ENCODE measurements at places on chromosomes 16 and 17. TPM values are rescaled to one million over a fixed set of nuclear protein-coding genes. Genes with fewer than 3 reads are reported as not detected.
A peak's percentile ranks its signal among the peaks of the same experiment; 100 is the strongest.

GRCh38 chr16:64253096-64253495 lies 868.8 kb downstream of the CDH11 start:
- no peak for DNase-seq

DNA sequence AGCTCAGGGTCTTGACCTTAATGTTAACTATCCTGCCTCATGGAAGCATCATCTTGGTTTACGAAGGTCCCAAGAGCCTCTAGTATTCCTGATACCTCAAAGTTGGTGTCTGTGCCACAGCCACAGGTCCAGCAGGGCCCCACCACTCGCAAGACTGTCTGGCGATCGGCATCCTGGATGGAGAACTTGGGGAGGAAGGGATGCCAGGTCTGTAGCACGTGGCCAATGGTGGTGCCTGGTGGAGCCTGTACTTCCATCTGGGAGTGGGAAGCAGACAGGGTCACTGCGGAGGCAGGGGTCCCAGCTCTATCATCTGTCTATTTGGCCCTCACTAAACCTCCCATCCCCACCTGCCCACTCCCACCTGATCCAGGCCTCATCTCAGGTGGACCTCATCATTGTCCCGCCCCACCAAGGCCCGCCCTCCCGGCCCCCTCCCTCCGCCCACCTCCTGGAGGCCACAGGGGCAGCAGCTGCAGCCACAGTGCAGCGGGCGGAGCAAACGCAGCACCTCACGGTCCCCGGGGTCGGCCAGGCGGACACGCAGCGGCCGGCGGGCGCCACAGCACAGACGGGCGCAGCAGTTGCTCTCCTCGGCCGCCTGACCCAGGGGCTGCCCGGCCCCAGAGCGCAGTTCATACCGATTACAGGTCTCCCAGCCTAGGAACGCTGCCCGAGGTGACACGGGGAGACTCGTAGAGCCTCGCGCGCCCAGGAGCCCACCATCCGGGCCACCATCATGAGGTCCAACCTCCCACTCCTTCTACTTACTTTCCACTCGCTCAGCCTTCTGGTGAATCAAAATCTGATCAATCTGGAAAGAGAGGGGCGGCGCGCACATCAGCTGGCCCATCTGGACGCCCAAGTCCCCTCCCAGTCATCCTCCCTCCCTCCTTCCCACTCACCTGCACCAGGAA lies 1.4 kb downstream of the PLSCR3 start:
- DNase-seq: no peak

DNA sequence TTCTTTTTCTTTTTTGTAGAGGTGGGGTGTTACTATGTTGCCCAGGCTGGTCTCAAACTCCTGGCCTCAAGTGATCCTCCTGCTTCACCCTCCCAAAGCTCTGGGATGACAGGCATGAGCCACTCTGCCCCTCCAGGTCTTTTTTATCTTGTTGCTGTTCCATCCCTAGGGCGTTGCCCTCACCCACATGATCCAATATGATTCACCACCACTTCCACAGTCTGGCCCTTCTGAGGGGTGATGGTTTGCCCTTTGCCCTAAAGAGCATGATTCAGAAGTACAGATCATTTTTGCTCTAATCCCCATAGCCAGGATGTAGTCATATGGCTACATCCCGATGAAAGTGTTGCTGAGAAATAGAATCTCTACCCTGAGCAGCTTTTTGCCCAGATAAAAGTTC lies 18.8 kb downstream of the STX4 start:
- no peak for DNase-seq

GRCh38 chr17:47204722-47205418 lies 4.3 kb upstream of the MYL4 start:
- no peak for DNase-seq

KCNAB3 gene
- total RNA-seq: 5.9 TPM

DNA sequence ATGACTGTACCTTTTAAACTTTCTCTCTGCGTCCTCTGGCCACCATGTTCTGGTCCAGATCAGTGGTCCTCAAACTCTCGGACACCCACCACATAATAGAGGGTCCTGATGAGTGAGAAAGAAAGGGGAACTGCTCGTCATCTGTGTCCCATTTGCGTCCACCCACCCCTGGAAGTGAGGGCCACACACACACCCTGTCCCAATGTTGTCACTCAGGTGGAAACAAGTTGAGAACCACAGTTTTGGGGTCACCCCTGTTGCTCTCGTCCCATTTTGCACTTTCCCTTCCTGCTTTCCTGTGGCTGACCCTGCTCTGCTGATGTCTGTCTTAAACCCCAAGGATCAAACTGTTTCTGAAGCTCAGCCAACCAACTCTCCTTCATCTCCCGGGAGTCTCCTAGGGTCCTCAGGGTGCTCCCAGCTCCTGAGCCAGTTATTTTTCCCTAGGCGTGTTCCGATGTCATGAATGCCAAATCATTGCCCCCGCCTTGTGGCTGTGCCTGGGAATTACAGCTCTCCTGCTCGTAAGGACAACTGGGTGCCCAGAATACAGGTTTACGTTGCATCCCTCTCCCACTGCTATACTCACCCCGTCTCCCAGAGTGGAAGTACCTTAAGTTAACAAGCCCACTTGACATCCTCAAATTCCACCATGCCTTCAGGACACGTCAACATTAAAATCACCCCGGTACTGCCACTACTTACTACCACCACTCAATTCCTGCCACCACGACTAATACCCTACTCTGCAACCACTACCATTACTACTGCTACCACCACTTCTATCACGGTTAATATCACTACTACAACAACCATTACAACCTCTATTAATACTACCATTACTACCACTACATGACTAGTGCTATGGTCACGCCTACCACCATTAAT lies 26.0 kb upstream of the HNF1B start:
- peak; percentile 80 for DNase-seq

- DNase-seq: no peak
Observed at GRCh38 chr16:89612415-89613166, 851 bp upstream of the DPEP1 start.

DNA sequence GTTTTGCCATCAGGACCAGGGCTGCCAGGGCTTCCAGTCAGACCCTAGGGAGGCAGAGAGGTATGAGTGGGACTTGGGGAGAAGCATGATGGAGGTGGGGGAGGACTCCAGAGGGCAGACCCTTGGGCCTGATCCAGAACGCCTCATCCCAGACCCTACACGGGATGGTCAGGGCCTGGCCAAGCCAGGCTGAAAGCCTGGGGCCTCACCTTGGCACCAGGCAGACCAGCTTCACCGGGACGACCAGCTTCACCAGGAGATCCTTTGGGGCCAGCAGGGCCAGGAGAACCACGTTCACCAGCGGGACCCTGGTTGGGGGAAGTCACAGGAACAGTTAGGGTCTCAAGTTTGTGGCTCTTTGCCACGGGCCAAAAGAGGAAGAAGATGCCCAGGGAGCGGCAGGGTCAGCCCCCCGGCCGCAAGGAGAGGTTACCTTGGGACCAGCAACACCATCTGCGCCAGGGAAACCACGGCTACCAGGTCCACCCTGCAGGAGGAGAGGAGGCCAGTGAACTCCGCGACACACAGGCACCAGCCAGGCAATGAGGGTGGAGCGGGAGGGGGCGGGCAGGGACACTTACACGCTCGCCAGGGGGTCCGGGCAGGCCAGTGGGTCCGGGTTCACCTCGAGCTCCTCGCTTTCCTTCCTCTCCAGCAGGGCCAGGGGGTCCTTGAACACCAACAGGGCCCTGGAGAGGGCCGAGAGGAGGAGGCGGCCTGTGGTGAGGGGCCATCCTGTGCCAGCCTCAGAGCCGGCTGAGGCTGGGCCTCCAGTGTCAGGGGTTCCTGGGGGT lies 7.1 kb downstream of the COL1A1 start:
- DNase-seq: no peak

SLC13A2 gene
- 0.87 TPM for total RNA-seq

DNA sequence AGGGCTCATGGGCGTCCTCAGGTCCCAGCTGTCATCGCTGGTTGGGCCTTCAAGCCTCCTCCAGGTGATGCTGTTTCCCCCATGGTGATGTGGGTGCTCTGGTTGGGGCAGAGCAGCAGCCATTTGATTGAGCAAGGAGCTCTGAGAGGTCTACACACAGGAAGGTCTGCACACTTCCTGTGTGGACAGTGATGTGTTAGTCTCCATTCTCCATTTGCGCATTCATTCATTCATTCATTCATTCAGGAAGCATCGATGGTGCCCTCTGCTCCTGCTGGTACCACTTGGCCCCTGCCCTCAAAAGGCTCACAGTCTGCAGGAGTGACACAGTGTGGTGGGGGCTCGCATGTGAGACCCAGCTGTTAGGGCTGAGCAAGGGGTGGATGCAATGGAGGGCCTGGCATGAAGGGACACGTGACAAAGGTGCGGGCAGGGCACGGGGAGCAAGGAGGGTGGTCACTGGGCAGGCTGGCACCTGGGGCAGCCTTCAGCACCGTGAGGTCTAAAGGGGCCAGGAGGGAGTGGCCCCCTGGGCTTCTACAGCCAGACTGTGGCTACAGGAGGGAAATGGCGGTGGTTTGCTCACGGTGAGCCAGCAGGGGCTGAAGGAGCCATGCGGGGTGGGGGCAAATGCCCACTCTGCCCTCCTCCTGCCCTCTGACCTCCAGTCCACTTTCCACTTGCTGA lies 1.5 kb downstream of the ADGRG3 start:
- DNase-seq: no peak

DNA sequence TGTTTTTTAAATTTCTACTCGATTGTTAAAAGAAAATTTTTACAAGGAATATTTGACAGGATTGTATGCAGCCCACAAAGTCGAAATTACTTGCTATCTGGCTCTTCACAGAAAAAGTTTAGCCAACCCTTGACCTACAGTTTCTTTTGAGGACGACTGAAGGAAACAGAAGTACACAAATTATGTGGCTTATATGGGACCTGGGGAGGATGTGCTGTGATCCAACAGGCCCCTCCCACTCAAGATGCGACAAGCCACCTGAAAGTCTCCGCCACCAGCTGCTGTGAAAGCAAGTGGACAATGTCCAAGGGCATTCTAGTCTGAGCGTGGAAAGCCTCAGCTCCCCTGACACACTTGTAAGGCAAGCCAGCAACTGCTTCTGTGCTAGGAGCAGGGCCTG lies 42.4 kb upstream of the SLC25A19 start:
- DNase-seq: no peak

DNA sequence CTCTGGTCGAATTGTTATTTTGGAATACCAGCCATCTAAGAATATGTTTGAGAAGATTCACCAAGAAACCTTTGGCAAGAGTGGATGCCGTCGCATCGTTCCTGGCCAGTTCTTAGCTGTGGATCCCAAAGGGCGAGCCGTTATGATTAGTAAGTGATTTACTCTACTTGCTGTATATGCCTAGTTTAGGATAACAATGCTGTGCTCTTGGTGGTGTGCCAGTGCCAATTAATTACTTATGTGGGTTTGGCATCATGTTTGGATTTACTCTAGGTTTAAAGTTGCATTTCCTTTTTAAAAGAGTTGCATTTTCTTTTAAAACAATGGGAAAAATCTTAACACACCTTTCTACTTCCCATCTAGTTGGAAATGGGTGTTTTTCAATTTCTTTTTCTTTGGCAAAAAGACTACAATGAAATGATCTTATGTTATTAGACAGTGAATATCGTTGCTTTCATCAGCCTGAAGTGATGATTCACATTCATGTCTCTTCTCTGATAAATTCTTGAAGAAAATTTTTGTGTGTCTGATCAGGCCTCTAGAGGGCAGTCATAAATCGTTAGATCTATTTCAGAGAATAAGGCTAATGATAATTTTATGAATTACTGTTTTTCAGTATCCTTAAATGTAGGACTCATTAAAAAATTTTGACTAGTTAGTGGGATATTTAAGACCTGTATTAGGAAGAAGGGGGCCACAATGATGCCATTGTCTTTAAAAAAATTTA lies 5.6 kb downstream of the SF3B3 start:
- DNase-seq: no peak

All from upper lobe of right lung (tissue), 1 donor.